ENCODE measurements at places on chromosomes 6 and 20.

GRCh38 chr20:23347791-23348190 lies 2.8 kb upstream of the NXT1 start:
- no peak for DNase-seq

GRCh38 chr6:121896363-121896762 lies 460.9 kb downstream of the GJA1 start:
- DNase-seq = no peak

GRCh38 chr6:30955367-30956042 lies 14.7 kb downstream of the MUCL3 start:
- DNase-seq = peak; percentile 75

- DNase-seq = no peak
Measured at GRCh38 chr6:162873537-162873936, 145.8 kb downstream of the PACRG start.

GRCh38 chr20:41034239-41034638 lies 5.6 kb downstream of the TOP1 start:
- no peak for DNase-seq

- no peak for DNase-seq
Measured at GRCh38 chr6:90284236-90285041, 12.2 kb downstream of the BACH2 start.

DNA sequence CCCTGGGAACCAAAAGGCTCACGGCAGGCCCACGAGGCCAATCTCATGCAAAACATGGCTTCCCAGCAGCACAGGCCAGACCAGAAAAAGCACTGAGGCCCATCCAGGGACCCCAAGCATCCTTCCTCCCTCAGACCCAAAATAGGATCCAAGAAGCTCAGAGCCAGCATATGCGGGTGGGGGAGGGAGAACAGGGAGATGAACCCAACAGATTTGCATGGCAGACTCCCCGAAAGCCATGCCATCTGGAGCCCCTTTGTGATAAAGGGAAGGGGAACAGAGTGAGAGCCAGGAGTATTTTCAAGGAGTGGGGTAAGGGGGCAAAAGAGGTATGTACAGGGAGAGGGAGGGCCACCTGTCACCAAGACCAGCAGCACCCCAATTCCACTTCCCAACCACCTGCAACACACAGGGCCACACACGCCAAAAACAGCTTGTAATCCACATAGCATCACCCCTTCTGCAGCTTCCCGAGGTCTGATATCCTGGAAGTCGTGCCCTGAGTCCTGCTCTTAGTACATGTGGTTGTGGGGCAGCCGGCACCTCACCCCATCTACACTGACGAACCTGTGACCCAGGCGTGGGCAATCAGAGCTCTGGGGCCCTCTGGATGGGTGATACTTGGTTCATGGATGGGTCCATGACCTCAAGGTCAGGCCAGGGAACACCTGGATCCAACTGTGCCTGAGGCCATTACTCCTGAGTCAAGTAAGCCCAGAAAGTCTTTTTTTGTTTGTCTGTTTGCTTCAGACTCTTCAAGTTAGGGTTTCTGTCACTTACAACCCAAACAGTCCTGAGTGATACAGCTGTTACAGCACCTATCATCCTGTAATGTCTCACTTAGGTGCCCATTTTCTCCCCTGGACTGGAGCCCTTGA lies 24.4 kb downstream of the PREX1 start:
- DNase-seq = no peak

DNA sequence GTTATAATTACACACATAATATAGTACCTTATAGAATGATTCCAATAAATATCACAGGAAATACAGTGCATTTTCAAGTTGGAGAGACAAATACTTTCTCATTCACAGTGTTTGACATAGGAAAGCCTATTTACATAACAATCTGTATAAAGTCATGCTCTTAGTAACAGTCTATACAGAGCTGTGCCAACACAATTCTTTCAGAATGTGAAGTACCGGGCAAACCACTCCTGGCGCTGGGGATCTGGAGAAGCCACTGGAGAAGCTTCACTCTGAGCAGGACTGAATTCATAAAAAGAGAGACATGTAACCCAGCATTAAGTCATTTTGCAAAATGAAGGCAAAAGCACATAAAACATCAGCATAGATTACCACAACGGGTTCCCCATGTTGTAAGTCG lies 24.9 kb upstream of the MCM9 start:
- no peak for DNase-seq

Measured in GM12892 (cell line).